ENCODE measurements at places on chromosomes 13 and 19.

DNA sequence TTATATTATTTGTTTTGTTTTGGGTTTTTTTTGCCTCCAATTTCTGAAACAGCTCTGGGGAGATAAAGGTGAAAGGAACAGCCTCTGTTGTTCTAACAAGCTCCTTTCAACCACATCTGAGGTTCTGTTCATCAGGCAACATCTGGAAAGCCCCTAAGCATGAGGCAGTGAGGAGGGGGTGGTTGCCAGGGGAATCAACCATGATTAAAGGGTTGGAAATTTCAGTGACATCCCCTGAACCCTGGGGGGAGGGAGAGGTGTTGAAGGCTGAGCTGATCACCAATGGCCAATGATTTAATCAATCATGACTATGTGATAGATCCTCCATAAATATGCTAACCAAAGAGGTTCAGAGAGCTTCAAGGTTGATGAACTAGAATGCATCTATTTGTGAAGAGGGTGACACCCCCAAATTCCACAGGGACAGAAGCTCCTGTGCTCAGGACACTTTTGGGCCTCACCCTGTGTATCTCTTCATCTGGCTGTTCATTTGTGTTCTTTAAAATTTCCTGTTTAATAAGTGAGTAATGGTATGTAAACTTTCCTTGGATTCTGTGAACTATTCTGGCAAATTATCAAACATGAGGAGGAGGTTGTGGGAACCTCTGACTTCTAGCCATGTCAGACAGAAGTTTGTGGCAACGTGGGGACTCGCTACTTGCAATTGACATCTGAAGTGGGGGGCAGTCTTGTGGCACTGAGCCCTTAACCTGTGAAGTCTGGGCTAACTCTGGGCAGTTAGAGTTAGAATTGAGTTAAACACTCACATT is 221.3 kb downstream of the NHLRC3 start:
- no peak for DNase-seq

- DNase-seq: no peak
Measured at GRCh38 chr13:110128546-110128945, 178.4 kb downstream of the COL4A1 start.

DNA sequence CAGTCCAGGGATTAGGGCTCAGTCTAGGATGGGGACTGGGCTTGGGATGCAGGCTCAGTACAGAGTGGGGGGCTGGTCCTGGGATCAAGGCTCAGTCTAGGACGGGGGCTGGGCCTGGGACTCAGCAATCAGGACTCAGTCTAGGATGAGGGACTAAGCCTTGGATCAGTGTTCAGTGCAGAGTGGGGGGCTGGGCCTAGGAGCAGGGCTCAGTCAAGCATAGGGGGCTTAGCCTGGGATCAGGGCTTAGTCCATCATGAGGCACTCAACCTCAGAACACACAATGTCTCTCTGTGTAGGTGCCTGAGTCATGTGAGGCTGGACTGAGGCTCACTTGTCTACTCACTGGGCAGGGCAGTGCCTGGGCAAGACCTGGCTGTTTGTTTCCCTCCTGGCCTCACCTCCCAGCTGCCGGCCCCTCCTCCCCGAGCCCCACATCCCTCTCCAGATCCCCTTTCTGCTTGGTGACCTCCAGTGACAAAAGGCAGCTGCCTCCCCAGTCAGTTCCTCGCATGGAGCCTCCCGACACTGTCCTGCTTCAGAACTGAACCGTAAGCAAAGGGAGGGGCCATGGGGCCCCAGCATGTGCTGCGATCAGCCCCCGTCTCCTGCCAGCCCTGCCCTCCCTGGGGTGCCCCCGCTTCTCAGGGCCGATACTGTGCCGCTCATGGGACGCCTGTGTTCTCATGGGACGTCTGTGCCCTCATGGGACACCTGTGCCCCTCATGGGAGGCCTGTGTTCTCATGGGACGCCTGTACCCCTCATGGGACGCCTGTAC is 6.5 kb upstream of the S1PR4 start:
- DNase-seq: no peak

DNA sequence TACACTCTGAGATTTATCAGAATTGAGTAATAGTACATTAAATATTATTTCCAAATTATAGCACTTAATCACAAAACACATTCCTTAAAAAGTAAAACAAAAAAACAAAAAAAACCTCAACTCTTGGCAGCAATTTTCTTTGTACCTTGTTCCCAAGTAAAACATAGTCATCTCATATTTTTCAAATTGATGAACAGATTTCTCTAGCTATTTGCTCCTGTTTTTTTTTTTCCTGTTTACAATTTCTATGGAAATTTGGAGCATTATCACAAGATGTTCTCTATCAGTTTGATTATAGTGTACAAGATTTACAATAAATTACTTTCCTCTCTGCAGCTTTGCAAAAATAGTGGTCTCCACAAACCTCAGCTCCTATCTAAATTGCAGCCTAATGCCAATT is 25.0 kb downstream of the RFC3 start:
- DNase-seq: no peak

DNA sequence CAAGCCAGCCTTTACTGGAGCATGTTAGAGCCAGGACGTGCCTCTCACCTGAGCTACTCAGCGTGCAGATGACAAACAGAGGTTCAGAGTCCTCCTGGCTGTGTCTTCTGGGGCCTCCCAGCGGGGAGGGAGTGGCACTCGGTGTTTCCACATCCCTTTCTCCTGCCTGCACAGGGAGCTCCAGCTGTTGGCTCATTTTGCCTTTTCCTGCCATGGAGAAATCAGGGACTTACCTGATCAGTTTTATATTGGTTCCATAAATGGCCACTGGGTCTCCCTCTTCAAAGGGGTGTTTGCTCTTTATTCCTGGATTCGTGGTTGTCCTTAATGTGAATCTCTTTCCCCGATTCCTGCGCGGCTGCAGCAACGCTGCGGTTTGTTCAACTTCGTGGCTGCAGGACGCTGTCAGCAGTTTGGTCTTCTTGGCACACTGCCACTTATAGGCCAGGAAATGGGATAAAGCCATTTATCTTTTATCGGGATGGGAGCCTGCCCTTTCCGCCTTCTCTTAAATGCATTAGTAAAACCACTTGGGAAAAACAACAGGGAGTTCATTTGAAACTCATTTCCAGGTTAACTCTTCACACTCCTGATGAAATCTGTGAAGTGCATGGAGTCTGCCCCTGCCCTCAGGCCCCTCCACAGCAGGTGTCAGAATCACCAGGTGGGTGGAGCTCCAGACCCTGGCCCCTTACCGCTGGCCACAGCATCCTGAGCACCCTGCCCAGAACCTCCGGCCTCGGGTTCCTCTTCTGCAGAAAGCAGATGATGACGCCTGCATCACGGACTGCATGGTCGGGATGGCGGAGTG is 39.8 kb upstream of the MCF2L start:
- no peak for DNase-seq

GRCh38 chr19:38990949-38991697 is 15.6 kb upstream of the FBXO17 start:
- DNase-seq: no peak

- no peak for DNase-seq
Measured at GRCh38 chr19:49847731-49848696, 2.9 kb upstream of the PTOV1 start.

- DNase-seq: no peak
Measured at GRCh38 chr13:35600137-35600536, 123.6 kb upstream of the MAB21L1 start.

- DNase-seq: no peak
Measured at GRCh38 chr13:31468114-31468902, 268.5 kb downstream of the B3GLCT start.

GRCh38 chr13:80463673-80464352 is 122.9 kb upstream of the SPRY2 start:
- DNase-seq: no peak

- DNase-seq: no peak
Measured at GRCh38 chr13:92187378-92187989, 789.1 kb downstream of the GPC5 start.

GRCh38 chr13:32031025-32031814 is at the start of gene FRY:
Gene FRY, plus strand, starts transcription at chr13:32031774. Its CDS starts 22 bp downstream, at chr13:32031796.
- DNase-seq: peak; percentile 74

DNA sequence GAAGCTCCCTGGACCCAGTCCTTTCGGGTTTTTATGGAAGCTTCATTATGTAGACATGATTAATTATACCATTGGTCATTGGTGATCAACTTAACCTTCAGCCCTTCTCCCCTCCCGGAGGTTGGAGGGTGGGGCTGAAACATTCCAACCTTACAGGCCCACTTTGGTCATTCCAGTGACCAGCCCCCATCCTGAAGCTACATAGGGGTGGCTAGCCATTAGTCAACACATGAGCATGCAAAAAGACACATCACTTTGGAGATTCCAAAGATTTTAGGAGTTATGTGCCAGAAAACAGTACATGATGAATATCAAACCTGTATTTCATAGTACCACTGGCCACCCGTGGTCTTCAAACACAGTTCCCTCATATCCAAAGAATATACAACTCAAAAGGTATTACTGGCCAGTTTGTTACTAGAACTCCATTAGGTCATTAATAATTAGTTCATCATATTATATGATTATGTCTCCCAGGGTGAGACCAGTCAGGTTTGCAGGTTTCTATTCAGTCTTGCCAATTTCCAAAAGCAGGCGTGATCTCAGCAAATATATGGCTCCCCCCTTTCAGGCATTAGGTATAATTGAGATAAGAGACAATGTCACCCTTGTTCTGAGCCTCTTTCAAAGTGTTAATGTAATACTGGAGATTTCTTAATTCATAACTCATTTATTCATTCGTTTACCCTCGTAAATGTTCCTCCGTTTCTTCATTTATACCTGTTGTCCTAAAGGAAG is 11.1 kb downstream of the PPP5C start:
- no peak for DNase-seq

DNA sequence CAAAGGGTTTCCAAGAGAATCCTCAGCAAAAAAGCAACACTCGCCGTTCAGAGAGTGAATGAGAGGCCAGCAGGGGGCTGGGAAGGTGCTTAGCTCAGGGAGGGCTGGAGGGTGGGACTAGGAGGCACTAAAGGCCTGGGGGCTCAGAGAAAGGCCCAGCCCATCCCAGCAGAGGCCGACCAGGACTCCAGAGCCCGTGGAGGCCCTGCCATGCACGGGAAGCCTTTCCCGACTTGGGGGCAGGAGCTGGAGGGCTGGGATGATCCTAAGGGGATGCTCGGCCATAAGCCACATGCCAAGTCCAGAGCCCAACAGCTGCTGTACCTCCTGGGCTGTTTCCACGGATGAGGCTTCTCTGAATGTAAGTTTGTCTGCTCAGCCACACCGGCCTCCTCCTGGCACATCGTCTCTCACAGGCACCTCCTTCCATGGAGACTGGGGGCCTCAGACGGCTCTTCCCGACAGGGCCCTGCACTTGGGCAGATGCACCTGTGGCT is 19.5 kb downstream of the RASA3 start:
- no peak for DNase-seq

- DNase-seq: no peak
Measured at GRCh38 chr13:113596321-113597200, 12.0 kb downstream of the TFDP1 start.

DNA sequence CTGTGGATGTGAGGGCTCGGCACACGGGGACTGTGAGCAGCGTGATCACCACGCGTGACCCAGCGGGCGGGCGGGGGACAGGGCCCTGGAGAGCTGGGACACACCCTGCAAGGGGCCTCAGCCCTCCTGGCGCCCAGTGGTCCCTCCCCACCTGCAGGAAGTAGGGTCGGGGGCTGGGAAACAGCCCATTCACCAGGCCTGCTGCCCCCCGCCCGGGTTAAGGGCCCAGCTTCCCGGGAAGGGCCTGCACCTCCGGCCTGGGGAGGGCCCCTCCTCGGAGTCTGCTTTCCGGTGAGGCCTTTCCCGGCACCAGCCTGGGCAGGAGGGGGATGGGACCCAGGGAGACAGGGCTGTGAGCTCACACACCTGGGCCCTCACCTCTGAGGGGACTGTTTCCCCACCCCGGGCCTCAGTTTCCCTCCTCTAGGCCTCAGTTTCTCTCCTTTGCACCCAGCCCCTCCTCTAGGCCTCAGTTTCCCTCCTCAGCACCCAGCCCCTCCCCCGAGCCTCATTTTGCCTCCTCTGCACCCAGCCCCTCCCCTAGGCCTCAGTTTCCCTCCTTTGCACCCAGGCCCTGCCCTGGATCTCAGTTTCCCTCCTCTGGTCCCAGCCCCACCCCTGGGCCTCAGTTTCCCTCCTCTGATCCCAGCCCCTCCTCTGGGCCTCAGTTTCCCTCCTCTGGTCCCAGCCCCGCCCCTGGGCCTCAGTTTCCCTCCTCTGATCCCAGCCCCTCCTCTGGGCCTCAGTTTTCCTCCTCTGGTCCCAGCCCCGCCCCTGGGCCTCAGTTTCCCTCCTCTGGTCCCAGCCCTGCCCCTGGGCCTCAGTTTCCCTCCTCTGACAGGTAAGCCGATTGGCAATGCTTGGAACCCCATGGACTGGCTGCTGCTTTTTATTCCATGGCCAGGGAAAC is 1.9 kb upstream of the MADCAM1 start:
- no peak for DNase-seq

GRCh38 chr19:10921910-10922637 is 6.4 kb downstream of the YIPF2 start:
- DNase-seq: no peak

- DNase-seq: no peak
Measured at GRCh38 chr19:46744005-46744691, 1.7 kb upstream of the FKRP start.

- no peak for DNase-seq
Measured at GRCh38 chr19:1343041-1343440, 40.7 kb upstream of the NDUFS7 start.

DNA sequence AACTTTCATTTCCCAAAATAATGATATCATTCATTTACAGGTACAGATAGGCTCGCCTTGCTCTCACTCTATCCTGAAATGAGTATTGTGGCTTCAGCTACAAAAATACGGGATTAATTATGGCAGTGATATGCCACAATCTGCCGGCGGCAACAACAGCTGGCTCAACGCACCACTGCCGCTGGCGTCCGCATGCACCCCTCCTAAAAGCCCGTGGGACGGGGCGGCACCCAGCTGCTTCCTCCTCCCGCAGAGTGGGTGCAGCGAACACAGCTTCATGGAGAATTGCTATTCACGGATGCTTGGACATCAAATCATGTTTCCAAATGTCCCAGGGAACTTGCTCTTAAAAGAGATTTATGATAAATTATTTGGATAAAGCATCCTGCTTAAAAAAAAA is 266.8 kb downstream of the TEX29 start:
- no peak for DNase-seq

GRCh38 chr19:15672580-15673175 is at the start of gene CYP4F12:
Gene CYP4F12, plus strand, starts transcription at chr19:15673087. Its CDS starts 443 bp downstream, at chr19:15673530.
- DNase-seq: no peak

- DNase-seq: no peak
Measured at GRCh38 chr13:45775401-45775963, 73.4 kb downstream of the CBY2 start.

- peak; percentile 66 for DNase-seq
Measured at GRCh38 chr19:11293433-11294389, 2.2 kb upstream of the TSPAN16 start.

GRCh38 chr19:49338023-49338677 is 2.9 kb downstream of the CD37 start:
- DNase-seq: no peak

- DNase-seq: no peak
Measured at GRCh38 chr19:3047496-3048189, 14.7 kb downstream of the TLE5 start.

DNA sequence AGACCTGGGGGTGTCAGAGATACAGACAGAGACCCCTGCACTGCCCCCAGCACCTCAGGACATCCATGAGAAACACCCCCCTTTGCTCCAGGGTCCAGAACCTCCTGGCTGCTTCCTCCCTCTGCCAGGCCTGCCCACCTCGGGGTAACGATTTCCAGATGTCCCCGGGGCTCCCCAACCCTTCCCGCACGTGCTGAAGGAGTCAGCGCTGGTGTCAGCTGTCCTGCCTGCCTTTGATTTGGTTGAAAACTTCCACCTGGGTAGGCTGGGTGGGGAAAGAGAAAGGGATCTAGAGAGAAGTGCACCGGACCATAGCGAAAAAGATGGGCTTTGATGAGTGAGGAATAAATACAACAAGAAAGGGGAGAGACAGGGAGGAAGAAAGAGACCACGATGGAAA is 1.5 kb upstream of the CGB7 start:
- DNase-seq: no peak

- DNase-seq: no peak
Measured at GRCh38 chr13:20565115-20565736, 1.7 kb upstream of the IFT88 start.
